C1 segment of cervical spinal cord (tissue), 14 donors: ENCODE measurements at places on chromosomes 4 and X.

GRCh38 chr4:143046454-143046853, 138.3 kb upstream of the USP38 start:
- DNase-seq = peak; percentile 35

DNA sequence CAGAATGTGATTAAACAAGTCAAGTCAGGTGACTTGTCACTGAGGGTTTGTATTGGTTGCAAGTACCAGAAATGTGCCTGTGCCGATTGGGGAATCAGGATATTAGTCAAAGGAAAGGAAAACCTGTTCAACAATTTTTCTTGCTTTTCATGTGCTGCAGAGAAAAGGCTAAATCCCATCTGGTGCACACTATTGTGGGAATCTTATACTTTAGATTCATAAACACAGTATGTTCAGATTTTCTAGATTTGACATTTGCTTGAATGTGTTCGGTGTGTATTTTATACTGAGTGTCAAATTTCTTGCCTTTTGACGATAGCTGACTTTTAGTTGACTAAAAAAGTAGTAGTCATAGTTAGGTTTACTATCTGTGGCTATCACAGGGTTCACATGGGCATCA, 37.6 kb downstream of the GAB1 start:
- DNase-seq = no peak

DNA sequence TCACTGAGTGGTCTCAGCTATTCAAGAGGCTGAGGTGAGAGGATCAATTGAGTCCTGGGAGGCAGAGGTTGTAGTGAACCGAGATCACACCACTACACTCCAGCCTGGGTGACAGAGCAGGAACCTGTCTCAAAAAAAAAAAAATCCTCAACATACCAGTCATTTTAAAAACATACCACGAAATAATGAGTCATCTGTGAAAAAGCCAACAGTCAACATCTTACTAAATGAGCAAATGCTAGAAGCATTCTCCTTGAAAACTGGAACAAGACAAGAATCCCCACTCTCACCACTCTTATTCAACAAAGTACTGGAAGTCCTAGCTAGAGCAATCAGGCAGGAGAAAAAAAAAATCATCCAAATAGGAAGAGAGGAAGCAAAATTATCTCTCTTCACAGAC, 104.0 kb upstream of the ARHGEF9 start:
- DNase-seq = no peak

GRCh38 chrX:15866147-15866546, 11.5 kb upstream of the AP1S2 start:
- DNase-seq = no peak

DNA sequence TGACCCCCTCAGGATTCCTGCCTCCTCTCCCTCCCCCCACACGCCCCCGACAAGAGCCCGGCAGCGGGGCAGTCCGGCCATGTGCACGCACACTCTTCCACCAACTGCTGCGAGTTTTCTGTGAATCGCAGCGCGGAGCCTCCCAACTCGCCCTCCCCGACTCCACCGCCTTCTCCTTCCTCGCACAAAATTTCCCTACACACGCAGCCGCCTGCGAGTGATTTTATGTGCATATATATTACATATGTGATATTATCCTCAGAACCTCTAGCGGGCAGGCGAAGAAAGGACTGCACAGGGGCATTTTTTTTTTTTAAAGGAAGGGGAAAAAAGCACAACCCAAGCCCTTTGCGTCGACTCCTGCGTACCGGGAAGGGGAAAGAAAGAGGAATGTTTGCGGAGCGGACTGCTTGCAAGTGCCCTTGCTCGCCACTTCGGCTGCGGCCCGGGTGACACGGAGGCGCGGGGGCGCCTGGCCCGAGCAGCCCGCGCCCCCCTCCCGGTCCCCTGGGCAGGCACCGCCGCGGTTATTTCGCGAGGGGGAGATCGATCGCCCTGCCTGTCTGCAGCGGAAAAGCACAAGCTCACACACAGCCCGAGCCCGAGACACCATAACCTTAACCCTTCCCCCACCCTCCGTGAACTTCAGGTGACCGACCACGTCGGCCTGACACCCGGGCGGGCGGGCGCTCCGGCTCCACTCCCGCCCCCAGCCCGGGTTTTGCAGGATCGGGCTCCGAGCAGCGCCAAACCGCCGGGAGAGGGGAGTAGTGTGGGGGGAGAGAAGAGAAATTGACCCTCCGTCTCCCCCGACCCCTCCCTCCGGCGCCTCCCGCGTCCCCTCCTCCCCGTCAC, 2.3 kb downstream of the ZNF827 start:
- DNase-seq = peak; percentile 85

GRCh38 chrX:37599729-37600128, 28.3 kb downstream of the LANCL3 start:
- no peak for DNase-seq

DNA sequence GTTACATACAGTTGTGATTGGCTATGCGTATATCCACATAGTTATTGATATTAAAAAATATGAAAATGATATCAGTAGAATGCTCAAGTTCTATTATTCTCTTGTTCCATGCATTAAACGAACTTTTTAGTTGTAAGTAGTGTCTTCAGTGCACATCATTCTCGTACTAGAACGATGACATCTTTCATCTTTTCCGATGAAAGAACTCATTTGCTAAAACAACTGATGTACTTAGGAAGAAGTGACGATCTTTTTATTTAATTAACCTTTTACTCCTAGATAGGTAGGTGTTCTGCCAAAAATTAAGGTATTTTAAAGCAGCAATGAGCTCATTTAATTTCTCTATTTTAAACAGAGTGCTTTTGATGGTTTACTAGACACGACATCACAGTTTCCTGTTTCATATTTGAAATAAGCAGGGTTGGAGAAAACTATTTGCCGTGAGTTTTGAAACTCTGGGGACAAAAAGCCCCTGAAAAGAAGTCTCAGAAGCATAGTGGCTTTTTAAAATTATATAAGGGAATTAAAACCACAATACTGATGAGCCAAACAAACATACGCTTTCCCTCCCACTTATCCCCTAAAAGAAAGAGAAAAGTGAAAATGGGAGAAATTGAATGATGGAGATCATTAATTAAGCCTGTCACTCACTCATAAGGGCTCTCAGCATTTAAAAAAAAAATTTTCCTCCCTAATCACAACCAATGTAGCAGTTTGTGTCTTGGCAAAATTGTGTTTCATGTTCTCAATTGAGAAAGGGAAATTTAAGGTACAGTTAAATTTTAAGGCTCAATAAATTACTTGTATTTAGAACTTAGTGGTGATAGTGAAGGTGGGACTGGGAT, 25.6 kb downstream of the SPRY1 start:
- DNase-seq = no peak

- DNase-seq = no peak
These were observed 140.1 kb downstream of the BTC start for GRCh38 chr4:74654230-74654681.

DNA sequence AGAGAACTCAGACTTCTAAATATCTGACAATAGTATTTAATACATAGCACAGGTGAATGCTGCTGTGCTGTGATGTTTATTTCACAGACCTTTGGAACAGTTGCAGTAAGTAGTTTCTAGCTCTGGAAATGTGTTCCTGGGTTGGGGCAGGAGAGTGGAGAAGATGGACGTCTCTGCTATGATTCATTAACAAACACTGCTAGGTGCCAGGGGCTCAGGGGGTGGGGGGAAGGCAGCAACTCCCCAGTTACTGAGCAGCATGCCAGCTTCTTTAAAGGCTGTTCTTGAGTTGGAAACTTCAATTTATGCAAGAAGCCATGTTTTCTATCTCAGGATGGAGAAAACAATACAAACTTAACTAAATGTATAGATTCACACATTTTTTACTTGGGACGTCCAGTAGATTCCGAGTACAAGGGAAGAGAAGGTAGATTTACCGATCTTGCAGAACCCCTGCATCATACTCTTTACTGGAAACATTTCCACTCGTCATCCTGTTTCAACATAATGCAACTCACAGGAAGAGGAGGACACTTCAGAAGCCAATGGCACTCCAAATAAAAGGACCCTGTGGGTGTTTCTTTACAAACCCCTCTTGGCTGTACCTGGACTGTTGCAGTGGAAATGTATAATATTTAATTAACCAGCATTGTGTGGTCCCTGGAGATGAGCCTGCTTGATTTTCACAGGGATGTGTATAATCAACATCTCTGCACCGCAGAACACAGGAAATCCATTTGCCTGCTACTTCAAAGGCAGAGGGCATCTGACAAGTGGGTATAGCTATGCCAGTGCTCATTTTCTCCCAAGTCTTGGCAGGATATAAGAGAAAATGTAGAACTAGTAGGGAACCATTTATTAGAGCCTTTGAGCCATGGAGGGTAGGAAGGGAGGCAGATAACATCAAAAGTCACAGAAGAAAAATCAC, 171.4 kb downstream of the SH3KBP1 start:
- no peak for DNase-seq

GRCh38 chr4:53688186-53688790, 97.0 kb upstream of the LNX1 start:
- DNase-seq = no peak

DNA sequence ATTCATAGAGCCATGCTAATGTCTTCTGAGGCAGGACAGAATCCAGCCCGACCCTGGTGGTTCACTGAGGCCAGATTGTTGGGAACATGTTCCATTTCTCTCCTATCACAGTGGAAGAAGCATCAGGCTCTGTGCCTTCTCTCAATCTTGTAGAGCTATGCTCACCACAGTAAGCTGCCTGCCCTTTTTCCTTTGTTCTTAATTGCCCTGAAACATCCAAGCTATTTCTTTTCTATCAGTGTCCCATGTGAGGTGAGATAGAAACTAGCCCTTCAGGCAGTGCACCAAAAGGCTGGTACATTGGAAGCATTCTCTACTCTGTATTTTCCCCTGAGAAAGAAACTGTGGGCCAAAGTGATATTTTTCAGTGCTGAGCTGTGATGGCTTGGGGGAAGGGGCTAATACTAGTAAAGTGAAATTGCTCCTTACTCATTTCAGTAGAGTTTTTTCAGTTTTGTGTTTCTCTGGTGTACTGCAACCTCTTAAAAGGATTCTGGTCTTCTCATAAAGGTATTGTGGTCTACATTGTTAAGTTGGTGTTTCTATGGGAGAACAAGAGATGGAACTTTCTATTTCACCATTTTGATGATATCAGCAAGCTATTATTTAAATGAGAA, 611.2 kb downstream of the RPA4 start:
- DNase-seq = no peak
